Lung (tissue), 17 donors: ENCODE measurements at places on chromosomes 5 and 9.

- no peak for DNase-seq
These were observed 199.1 kb downstream of the PDE4D start for GRCh38 chr5:59694411-59694810.

DNA sequence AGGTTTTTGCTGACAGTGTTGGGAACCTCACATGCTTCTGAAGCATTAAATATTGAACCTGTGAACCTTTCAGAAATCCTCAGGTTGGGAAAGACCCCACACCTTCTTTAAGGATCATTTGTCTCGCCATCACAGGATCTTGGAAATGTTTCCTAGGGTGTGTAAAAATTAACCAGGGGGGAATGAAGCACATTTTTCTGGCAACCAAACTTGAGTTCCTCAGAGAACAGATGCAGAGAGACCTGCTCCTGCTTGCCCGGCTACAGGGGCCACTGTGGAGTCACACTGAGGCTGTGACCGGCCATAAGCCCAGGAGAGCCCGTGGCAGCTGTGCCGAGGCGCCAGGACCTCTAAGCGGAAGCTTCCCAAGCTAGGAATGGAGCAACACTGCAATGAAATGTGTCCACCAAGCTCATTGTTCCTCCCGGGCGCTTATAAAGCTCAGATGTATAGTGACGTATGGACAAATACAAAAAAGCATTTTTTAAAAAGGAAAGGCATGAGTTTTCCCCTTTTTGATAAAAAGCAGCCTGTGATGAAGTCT lies 7.7 kb downstream of the CXCL14 start:
- DNase-seq = no peak

DNA sequence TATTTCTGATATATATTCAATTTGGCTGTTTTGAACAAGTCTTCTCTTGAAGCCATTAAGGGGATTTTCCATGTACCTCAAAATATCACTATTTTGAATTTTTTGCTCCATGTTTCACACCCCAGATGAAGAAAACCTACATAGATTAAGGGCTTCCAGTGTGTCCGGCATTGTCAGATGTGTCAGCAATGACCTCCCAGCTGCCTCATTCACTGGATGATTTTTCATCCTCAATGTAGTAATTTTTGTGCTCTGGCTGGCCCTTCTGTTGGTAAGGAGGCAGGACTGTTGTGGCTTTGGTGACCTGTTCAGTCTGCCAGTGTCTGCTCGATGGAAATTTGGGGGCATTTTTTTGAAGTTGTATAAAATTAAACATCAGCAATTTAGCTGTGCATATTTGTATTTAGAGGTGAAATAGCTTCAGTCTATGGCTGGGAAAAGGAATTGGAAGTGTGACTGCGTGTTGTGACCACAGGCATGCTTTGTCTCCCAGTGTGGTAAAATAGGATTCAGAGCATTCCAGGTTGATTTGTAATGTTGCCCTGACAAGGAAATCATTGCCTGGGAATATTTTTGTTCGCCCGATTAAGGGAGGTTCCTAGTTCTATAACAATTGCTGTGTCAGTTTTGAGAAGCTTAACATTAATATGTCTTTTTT lies 312.4 kb downstream of the ARHGEF28 start:
- no peak for DNase-seq

- DNase-seq = no peak
These were observed 192.8 kb downstream of the CDH18 start for GRCh38 chr5:19795218-19795617.

- DNase-seq = peak; percentile 88
These were observed 17.5 kb downstream of the PTTG1 start for GRCh38 chr5:160439205-160439600.

DNA sequence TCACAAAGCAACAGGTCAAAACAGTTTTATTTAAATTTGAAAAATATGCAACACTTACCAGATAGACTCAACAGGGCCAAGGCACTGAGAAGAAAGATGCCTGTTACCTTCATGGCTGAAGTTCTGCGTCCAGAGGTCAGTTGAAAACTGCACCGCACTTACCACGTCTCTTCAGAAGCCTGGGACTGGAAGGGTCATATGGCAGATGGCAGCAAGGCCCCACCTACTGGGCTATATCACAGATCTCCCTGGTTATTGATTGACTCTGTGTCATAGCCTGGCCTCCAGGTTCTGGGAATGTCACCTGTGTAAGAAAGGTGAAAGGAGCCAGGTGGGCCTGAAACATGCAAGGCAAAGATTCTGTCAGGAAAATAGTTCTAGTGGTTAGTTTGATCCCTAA lies at the start of gene SPINK1:
TSS of gene SPINK1 (minus strand) at position 207 of the 400 bp plus-strand sequence. CDS start at position 113, 94 bp downstream.
- no peak for DNase-seq

- no peak for DNase-seq
These were observed 338.9 kb upstream of the KLF9 start for GRCh38 chr9:70753311-70753710.

DNA sequence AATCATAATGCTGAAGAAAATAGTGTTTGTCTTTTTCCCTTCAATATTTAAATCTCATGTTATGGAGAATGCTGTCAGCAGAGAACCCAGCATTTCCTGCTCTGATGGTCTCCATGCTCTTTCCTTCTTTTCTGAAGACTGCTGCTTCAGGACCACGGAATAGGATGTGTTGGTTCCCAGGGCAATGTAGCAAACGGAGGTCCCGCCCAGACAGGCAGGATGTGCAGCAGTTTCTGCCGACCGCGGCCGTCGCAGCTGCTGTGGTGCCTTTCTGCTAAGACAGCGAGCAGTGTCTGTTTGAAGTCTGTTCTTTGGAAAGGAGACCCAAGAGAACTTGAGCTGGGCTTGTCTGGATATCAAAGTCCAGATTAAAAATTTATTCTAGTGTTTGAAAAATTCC lies 654.3 kb downstream of the CCDC171 start:
- peak; percentile 79 for DNase-seq

- DNase-seq = no peak
These were observed 572.5 kb upstream of the ARRDC3 start for GRCh38 chr5:91955610-91956009.

GRCh38 chr5:41955432-41956024 lies 30.4 kb downstream of the FBXO4 start:
- DNase-seq = no peak
